ENCODE measurements at places on chromosomes 3 and 15.

- DNase-seq: no peak
These were observed 631 bp downstream of the CYP1A1 start for GRCh38 chr15:74724570-74725224.

DNA sequence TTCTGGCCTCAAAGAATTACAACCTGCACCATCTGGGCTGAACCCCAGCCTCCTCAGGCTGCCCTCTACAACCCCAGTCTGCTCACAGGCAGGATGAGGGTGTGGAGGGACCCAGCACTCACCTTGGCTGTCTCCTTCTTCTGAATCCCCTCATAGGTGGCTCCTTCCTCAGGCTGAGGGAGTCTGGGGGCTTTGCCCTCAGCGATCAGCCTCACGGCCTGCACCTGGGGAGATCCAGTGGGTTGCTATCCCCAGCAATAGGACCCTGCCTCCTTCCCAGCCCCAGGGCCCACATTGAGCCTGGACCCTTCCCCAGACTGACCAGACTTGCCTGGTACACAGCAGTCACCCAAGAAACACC, 25.1 kb downstream of the ALDH1L1 start:
- DNase-seq: no peak

DNA sequence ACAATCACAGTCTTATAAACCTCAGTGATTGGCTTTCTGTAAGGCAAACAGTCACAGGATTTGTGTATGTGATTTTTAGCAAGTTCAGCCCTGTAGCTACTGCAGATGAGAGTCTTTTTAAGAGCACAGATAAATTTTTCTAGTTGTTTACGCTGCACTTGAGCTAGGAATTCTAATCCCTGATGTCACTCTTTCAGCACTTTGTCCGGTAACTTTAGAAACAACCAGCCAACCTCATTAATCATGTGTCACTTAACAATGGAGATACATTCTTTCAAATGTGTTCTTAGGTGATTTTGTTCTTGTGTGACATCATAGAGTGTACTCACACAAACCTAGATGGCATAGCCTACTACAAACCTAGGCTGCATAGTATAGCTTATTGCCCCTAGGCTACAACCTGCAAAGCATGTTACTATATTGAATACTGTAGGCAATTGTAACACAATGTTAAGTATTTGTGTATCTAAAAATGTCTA, 36.8 kb upstream of the GOLGA6L2 start:
- no peak for DNase-seq

DNA sequence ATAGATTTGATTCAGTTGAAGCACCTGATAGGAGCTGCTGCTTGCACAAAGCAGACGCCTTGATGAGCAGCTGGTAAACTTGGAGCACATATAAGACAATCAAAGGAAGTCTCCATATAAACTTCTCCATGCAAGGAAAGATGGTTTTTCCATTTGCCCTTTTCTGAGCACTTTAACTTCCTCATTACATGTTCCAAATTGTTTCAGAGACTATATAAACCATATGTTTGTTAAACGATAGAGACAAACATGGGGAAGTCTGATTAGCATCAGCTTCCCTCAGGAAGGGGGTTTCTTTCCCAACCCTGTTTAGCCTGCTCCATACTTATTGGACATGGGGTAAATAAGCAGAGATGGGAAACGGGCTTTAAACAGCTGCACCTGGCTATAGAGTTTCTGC, 88.0 kb downstream of the DHX36 start:
- no peak for DNase-seq

GRCh38 chr15:93027413-93027812, 61.6 kb downstream of the RGMA start:
- DNase-seq: no peak

DNA sequence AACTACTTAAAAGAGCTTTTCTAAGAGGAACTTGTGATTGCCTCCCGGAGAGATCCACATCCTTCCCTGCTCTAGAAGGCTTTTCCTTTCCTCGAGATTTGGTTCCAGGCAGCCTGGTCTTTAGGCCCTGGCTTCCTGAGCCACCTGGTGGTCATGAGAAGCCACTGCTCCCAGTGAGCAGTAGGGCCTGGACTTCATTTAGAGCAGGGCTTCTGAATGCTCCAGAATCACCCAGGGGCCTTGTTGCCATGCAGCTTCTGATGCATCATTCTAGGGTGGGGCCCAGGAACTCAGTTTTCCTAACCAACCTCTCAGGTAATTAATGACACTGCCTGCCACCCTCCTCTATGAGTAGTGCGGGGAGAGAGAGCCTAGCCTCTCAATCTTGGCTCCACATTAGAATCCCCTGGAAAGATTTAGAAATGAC, 29.6 kb downstream of the PSMD6 start:
- peak; percentile 31 for DNase-seq

- no peak for DNase-seq
These were observed 545.8 kb upstream of the ADAMTS9 start for GRCh38 chr3:65233561-65233960.
